Retinal pigment epithelial cell (primary cell): ENCODE measurements at places on chromosomes 11 and 22.

DNA sequence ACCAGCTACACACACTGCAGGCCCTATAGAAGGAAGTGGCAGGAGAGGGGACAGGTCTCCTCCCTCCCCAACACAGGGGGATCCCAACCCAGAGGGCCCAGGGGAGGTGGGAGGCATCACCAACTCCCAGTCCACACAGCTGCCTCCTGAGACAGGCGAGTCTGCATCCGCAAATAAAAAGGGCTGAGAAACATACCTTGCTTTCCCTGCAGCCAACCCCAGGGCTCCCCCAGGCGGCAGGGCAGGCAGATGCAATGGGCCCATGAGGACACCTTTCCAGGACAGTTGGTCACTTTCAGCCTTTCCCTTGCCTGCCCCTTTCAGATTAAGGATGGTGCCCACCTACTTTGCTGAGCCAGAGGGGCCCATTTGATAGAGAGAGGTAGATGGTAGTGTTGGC is 180.0 kb downstream of the BRD1 start:
- DNase-seq = no peak

DNA sequence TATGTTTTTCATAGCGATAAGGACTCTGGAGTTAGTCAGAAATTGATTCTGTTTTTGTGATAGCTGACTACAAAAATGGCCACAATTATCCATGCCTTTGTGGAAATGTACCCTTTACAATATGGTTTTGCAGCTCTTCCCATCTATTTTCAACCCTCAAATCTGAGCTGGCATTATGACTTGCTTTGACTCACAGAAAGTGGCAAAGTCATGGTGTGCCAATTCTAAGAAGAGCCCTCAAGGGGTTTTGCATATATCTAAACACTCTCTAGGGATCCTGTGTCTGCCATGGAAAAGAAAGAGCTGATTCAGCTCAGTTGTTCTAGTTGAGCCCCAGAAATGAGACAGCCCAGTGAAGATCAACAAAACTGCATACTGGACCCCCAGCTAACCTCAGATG is 390.5 kb upstream of the RAG2 start:
- DNase-seq = no peak

DNA sequence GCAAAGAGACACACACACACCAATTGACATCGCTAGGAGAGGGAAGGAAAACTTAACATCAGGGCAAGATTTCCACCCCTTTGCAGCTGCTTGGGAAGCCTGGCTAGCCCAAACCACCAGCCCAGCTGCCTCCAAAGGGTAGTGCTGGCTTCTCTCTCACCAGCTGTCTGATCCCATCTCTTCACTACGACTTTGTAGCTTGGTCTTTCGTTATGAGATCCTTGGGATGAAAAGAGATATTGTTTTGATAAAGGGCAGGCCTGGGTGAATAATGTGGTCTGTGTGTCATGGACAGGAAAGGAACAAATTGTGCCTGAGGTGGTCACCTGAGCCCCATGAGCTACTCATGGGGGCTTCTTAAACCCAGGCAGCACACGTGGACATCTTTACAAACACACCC is 101.9 kb downstream of the ARL14EP start:
- no peak for DNase-seq

- DNase-seq = no peak
These were observed 5.8 kb upstream of the TUB start for GRCh38 chr11:8075119-8075726.

- no peak for DNase-seq
These were observed 24.1 kb upstream of the CCDC188 start for GRCh38 chr22:20174785-20175596.

DNA sequence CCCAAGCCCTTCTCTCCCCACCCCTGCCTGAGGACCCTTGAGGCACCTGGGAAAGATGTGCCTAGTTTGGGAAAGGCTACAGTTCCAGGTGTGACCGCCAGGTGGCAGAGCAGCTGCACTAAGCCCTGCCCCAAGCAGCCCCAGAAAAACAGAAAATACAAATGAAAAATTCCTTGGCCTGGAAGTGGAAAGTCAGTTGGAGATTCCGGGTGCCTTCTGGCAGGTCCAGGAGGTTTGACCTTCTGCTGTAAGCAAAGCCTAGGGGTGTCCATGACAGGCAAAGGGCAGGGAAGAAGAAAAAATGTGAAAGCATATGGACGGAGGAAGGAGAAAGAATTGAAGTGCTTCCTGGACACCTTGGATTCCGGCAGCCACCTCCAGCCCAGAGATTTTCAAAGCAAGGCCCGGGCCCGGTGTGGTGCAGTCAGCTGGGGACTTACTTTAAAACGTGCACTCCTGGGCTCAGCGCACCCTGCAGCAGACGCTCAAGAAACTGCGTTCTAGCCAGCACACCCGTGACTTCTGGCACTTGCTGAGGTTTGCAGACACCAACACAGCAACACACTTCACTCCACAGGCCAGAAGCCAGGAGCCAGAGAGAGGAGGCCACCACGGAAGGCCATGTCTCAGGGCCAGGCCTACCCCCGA is 37.3 kb upstream of the SLC22A12 start:
- no peak for DNase-seq

GRCh38 chr11:62166371-62166770 is 23.6 kb upstream of the SCGB1D1 start:
- no peak for DNase-seq

GRCh38 chr11:68690671-68691401 is 6.5 kb downstream of the GAL start:
- no peak for DNase-seq
